Ovary (tissue), 10 donors: ENCODE measurements at places on chromosomes 3 and 15. TPM values are rescaled to one million over a fixed set of nuclear protein-coding genes. Genes with fewer than 3 reads are reported as not detected.

- H3K27me3 ChIP-seq = no peaks in the 10 kb centered on the region
Measured at GRCh38 chr15:88011533-88011932, 245.0 kb downstream of the NTRK3 start.

GRCh38 chr3:97187771-97188170, 373.4 kb downstream of the EPHA6 start:
- H3K27me3 ChIP-seq = no peaks in the 10 kb centered on the region
- no peaks in the 10 kb centered on the region for H3K36me3 ChIP-seq
- H3K27ac ChIP-seq = no peak overlapping the region
- no peak overlapping the region for H3K4me3 ChIP-seq

DNA sequence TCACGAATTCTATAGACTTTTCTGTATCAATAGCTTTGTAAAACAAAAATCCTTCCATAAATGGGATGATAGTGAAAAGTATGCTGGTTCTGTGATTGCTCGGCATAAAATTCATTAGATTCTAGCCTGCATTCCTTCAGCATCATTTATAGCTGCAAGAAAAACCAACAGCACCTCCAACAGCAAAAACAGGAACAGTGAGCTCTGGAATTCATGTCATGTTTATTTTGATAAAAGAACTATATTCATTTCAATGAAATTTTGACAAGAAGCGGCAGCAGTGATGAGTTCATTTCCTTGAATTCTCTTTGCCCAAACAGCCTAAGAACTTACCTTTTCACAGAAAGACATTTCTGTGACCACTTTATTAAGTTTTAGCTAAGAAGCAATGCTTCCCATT, 515.2 kb upstream of the CCDC54 start:
- no peaks in the 10 kb centered on the region for H3K27me3 ChIP-seq
- H3K36me3 ChIP-seq = no peaks in the 10 kb centered on the region
- no peak overlapping the region for H3K27ac ChIP-seq
- H3K4me3 ChIP-seq = no peak overlapping the region
- no peaks in the 10 kb centered on the region for H3K4me1 ChIP-seq
- DNase-seq = no peak

GRCh38 chr3:36700537-36701248, 63.7 kb downstream of the DCLK3 start:
- no peaks in the 10 kb centered on the region for H3K27me3 ChIP-seq
- H3K27ac ChIP-seq = no peak overlapping the region
- no peaks in the 10 kb centered on the region for H3K36me3 ChIP-seq
- no peaks in the 10 kb centered on the region for H3K4me1 ChIP-seq
- H3K4me3 ChIP-seq = no peak overlapping the region

- no peaks in the 10 kb centered on the region for H3K36me3 ChIP-seq
- H3K27ac ChIP-seq = no peak overlapping the region
- no peaks in the 10 kb centered on the region for H3K27me3 ChIP-seq
- no peak overlapping the region for H3K4me3 ChIP-seq
Measured at GRCh38 chr15:90959894-90960293, 5.2 kb downstream of the RCCD1 start.

NEK10 gene
- 1.1 TPM for total RNA-seq

LRRC2 gene
- total RNA-seq = 9.3 TPM

SERPINI2 gene
- not detected for total RNA-seq

TGM5 gene
- total RNA-seq = not detected

CCR2 gene
- total RNA-seq = 0.36 TPM
